ENCODE measurements at places on chromosomes 13 and 19. TPM values are rescaled to one million over a fixed set of nuclear protein-coding genes. Genes with fewer than 3 reads are reported as not detected.

Gene NR1H2
- total RNA-seq: 55.3 TPM

Gene PHLDB3
- total RNA-seq: 9.2 TPM

Gene KLK1
- total RNA-seq: not detected

Gene ZNF440
- 0.02 TPM for total RNA-seq

Gene RFPL4A
- 0.77 TPM for total RNA-seq

Gene ZNF835
- total RNA-seq: not detected

Gene DACT3
- 0.29 TPM for total RNA-seq

Gene ERFL
- total RNA-seq: 0.37 TPM

Gene CABP5
- total RNA-seq: not detected

Gene TSSK6
- 2.1 TPM for total RNA-seq

Gene RAD23A
- 86.0 TPM for total RNA-seq

Gene NCAN
- 0.06 TPM for total RNA-seq

Gene WDR88
- total RNA-seq: not detected

Gene MEDAG
- total RNA-seq: 0.15 TPM

Gene CERS1
- 5.6 TPM for total RNA-seq

Gene GPATCH1
- 11.0 TPM for total RNA-seq

Gene FRY
- total RNA-seq: 0.11 TPM

Gene POU4F1
- 0.88 TPM for total RNA-seq

Gene SULT2B1
- 17.2 TPM for total RNA-seq

Gene COL4A1
- total RNA-seq: 83.5 TPM

Gene CCNA1
- total RNA-seq: 0.45 TPM

Gene LHB
- 0.19 TPM for total RNA-seq

Gene ATP4A
- total RNA-seq: 0.02 TPM

Gene ECSIT
- 33.5 TPM for total RNA-seq

Gene ANKRD24
- total RNA-seq: 0.34 TPM

Gene ELAVL3
- 0.26 TPM for total RNA-seq

Gene ZNF738
- 0.86 TPM for total RNA-seq

Gene VMAC
- 0.24 TPM for total RNA-seq

Gene NLRP7
- not detected for total RNA-seq

Gene ZNF429
- total RNA-seq: not detected

Gene LILRB5
- total RNA-seq: 0.05 TPM

Gene ZNF677
- not detected for total RNA-seq

Gene LILRA1
- total RNA-seq: not detected

Gene PINLYP
- total RNA-seq: not detected

Gene SERP2
- not detected for total RNA-seq

Gene C1QTNF9
- total RNA-seq: not detected

Gene ZNF790
- total RNA-seq: 0.15 TPM

Gene LILRB3
- total RNA-seq: 0.30 TPM

Gene S1PR5
- 1.1 TPM for total RNA-seq

Gene DHDH
- total RNA-seq: 0.62 TPM

Gene DEDD2
- total RNA-seq: 59.2 TPM

Gene CDX2
- 0.64 TPM for total RNA-seq

Gene OR7G2
- total RNA-seq: not detected

Gene PTPRH
- 4.5 TPM for total RNA-seq

Gene TMEM150B
- not detected for total RNA-seq
